Fibroblast of skin of back (primary cell): ENCODE measurements at places on chromosomes 5 and 9.

GRCh38 chr5:92674321-92674720 lies 906.7 kb downstream of the NR2F1-AS1 start:
- DNase-seq, result no peak

DNA sequence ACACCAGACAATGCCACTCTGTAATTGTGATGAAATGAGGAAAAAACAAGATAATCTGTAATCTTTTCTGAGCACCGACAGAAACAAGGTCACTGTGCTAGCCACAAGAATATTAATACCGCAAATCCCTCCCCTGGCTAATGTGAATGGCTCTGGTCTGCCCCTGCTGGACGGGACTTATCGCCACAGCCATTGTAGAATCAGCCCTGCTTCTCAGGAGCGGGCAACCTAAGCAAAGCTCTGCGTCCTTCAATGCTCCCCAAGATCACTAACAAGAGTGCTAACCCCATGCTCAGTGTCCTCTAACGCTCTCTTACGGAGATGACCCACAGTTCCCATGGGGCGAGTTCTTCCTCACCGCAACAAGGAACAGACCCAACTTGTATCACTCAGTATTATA lies 42.7 kb downstream of the OR2V1 start:
- DNase-seq, result peak; percentile 4

DNA sequence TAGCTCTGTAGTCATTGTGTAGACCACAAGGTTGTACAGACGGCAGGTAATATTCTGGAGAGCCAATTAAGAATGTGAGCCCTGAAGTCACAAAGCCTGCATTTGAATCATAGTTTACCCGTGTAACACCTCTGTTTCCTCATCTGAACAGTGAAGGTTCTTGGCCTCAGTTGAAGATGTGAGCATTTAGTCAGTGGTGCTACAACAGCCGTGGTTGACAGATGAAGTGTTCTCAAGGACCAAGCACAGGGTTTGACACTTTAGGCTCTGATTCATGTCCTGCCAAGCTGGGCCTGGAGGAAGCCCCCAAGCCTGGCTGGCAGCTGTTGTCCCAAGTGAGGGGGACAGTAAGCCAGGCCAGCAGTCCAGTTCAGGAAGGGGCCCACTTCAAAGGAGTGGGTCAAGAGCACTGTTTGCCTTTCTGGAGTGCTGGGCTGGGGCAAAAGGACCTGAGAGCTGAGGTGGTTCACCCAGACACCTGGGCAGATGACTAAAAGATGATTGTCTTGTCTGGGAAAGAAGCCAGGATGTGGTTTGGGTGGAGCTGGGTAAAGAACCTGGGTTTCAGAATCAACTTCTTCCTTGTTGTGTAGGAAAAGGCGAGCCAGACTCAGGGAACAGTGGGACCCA lies 20.7 kb downstream of the FAXDC2 start:
- DNase-seq, result no peak

DNA sequence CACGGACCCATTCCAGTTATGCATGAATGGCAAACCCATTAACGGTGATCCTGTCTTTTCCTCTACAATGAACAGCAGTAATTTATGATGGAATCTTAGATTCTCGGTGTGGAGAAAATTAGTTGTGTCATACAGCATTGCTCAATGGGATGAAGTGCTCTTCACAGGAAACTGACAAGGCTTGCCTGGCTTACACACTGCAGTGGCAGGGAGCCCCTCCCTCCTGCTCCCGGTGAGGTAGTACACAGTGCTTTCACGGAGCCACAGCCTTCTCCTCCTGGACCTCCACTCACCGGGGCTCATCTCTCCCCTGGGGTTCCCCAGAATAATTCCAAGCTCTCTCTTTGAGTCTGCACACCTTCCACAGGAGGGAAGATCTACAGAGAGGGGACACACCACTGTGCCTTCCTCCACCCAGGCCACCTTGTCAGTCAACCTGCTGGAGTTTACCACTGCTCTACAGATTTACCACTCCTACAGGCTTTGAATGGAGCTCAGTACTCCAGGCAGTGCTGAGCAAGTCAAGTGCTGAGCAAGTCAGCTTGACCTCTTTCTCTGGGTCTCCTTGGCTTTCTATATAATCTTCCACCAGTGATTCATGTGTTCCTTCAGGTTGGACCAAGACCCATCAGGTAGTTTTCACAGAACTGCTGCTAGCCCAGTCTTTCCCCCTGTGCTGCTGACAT lies 59.1 kb upstream of the TBC1D2 start:
- DNase-seq, result no peak

DNA sequence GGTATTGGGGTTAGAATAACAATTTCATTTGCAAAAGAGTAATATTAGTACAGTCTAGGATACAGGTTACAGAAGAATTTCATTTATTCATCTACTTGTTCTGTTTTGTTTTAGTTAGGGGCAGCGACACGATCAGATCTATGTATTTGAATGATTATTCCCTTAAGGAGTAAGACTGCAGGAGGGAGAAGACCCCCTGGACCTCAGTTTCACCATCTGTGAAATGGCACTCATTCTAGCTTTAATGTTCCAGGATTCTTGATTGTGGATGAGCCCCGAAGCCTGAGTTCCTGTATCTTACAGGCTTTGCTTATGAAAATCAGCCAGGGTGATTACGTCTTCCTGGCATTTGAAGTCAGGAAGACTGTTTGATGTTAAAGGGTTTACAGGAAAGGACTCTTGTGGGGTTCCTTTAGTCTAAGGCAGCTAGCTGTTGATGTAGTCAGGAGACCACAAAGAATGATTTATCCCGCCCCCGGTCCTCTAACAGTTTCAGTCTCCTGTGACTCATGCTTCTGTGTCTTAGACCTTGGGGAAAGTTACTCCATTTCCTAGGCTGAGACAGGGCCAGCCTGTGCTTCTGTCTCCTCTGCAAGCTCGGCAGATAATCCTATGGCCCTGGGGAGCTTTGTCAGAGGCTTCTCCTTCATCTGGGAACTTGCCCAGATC lies 11.5 kb downstream of the SMIM3 start:
- peak; percentile 98 for DNase-seq

DNA sequence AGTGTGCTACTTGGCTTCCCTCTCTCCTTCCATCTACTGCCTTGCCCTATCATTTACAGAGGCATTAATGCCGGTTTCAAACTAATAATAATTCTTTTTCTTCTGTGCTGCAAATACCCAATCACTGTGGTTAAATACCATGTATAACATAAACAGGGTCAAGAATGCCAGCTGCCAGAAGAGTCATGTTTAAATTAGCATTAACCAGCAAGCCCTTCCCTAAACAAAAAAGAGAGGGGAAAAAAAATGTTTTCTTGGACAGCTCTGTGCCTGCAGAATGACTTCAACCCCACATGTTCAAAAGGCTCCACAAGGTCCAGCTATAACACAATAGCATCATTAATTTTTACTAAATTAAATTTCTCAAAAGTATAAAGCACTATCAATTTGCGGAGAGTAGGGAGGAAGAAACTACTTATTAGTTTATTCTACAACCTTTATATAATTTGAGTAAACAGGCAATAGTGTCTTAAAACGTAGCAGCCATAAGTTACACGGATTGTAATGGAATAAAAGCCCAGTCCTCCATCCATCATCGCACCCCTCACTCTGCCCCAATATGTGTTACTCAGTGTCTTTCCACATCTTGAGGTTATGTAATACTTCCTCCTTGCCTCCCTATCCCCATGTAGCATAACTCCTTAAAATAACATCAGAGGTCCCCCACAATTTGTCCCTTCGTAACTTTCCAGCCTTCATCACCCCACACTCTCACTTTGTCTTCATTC lies 3.9 kb downstream of the LPAR1 start:
- DNase-seq, result peak; percentile 56

- DNase-seq, result peak; percentile 25
Measured at GRCh38 chr5:141100243-141100805, at the start of gene PCDHB3. Gene PCDHB3, plus strand, starts transcription at chr5:141100473. Its CDS starts 177 bp downstream, at chr5:141100650.

DNA sequence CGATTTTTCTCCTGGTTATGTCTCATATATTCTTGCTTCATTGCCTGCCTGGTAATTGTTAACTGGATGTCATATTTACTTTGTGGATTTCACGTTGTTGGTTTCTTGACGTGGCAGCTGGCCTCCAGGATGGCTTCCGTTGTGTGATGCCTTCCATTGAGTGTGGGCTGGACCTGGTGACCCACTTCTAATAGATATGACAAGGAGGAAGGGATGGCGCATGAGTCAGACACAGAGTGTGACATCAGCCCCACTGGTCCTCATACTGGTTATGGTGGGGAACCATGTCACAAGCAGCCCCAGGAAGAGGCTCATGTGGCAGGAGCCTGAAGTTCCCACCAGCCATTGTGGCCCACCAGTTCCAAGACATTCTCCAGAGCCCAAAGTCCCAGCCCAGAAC lies 6.4 kb upstream of the PAEP start:
- no peak for DNase-seq

- DNase-seq, result no peak
Measured at GRCh38 chr9:3929345-3930047, 370.4 kb downstream of the GLIS3 start.

DNA sequence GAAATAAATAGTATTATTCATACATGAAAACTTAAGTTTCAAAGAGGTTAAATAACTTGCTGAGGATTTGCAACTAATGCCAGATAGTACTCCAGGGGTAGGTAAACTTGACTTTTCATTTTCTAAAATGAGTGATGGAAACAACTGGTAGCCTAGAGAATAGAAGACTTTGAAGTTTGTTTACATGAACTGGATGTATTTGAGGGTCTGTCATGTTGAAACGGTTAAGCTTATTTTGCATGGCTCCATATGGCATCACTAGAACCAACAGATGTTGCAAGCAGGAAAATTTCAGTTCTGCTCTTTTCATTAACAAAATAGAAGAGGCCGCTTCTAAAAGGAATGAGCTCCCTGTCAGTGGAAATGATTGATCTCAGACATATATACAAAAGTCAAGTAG lies 105.1 kb upstream of the SGCD start:
- no peak for DNase-seq

DNA sequence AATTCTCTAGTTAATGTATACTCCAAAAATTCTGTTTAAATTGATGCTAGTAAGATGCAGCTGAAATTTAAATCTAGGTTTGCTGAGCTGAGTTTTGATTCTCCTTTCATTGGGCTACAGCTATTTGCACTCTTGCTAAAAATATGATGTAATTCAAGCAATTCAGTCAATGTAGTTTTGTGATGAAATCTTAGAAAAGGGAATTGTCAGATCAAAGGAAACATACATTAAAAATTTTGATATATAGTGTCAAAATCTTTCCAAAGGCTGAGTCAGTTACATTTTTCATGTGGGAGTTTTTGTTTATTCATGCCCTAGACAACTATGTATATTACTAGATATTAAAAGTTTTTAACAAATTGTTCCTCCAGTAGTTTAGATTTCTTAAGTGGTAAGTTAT lies 334.9 kb upstream of the DAB2 start:
- DNase-seq, result peak; percentile 63

- DNase-seq, result peak; percentile 91
Measured at GRCh38 chr5:108727651-108728565, 19.8 kb upstream of the FER start.

DNA sequence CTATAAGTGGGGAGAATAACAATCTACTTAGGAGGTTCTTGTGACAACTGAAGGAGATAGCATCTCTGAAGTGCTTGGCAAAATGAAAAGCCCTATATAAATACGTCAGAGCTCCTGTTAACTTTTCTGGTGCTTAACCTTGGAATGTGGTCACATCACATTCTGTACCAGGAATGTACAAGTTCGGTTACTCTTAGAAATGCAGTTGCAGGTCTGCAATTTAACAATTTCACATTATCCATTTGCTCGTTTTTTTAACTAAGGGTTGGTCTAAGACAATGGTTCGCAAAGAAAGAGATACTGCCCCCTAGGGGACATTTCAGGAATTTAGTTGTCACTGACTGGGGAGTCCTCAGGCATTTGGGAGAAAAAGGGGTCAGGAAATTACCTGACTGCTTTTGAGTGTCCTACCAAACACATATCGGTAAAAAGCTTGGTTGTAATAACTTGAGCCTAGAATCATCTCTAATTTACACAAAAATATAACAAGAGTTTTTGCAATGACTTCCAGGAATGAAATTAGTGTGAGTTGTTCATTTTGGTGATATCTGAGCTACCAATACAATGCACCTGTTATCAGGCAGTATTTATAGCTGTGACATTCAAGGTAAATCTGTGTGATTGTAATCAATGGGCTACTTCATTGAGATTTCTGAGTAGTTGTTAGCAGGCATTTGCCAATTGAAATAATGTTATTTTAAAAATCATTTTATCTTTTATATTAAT lies 5.4 kb upstream of the HBEGF start:
- peak; percentile 77 for DNase-seq

DNA sequence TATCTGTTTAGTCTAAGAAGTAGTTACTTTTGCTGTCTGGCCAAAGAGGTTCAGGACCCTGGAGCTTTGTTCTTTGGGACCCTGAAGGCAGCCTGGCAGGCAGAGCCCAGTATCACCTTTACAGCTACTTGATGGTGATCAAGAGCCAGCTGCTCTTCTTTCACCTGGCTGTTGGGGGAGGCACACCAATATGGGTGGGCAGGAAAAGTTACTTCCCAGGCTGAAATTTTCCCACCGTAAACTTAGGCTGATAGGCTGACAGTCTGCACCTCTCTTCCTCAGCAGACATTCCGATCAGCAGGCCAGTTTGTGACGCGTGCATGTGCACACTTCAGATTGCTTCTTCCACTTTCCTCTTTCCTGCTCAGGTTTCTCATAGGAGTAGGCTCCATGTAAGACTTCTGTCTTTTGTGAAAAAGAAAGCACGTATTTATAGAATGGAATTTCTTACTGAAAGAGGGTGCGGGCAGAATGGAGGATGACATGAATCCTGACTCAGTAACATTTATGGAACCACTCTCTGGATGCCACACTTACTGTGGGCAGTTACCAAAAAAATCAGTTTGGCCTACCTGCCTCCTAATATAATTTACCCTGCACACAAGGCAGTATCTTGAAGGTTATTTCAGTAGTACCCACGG lies 223.9 kb upstream of the DMRT1 start:
- DNase-seq, result no peak

DNA sequence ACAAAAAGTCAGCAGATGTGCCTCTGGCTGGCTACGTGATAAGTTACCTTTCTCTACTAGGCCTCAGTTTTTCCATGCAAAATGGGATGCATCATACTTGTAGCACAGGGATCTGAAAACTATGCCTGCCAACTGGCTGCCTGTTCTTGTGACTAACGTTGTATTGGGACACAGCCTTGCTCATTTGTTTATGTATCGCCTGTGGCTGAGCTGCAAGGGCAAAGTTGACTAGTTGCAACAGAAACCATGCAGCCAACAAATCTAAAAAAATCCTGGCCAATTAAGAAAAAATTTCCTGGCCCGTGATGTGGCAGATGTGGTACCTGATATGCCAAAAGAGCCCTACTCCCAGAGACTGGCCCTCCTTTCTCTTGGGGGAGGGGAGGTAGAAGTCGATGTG lies 131.3 kb downstream of the SEC61B start:
- DNase-seq, result peak; percentile 74

DNA sequence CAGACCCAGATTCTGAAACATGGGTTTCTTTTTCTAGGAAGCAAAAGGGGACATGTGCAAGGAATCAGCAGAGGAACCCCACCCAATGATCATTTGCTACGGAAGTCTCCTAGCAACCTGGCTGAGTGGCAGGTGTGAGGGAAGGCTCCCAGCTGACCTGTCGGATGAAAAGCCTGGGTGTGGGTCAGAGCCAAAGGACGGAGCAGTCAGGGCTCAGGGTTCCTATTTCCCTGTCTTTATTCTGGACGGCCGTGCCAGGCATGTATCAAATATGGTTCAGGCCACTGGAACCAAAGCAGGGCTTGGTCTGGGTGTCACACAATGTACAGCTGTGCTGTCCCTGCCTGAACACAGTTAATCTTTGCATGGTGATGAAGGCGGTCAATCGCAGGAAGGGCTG lies 20.1 kb downstream of the STK10 start:
- no peak for DNase-seq

GRCh38 chr5:169347786-169348185 lies 46.8 kb upstream of the SLIT3 start:
- DNase-seq, result no peak
